Stimulated activated CD8-positive, alpha-beta memory T cell treated with anti-CD3 and anti-CD28 coated beads, Interleukin-15, amount 100 ng/mL, for 1 hour (primary cell): ENCODE measurements at places on chromosomes 5 and 9.

GRCh38 chr9:119675951-119676350 is 306.7 kb upstream of the BRINP1 start:
- DNase-seq, result no peak

DNA sequence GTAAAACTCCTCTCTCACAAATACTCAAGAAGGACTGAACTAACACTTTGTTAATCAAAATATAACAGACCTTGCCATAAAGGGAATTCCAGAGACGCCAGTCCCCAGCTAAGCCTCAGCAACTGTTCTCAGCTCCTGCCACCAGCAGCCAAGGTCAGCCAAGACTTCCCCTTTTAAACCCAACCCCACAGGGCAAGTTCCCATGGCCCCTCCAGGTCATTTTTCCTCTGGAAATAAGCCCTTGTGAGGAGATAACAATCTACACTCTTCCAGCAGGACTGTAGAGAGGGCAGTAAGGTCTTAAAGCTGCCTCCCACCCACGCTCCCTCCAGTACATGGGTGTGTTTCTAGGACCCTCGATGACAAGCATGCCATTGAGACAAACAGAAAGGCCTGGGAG is 78.3 kb downstream of the DPYSL3 start:
- DNase-seq, result no peak

GRCh38 chr9:5015934-5016333 is 30.9 kb downstream of the JAK2 start:
- DNase-seq, result no peak

- no peak for DNase-seq
Measured at GRCh38 chr5:135238622-135239452, 160.2 kb downstream of the MACROH2A1 start.

DNA sequence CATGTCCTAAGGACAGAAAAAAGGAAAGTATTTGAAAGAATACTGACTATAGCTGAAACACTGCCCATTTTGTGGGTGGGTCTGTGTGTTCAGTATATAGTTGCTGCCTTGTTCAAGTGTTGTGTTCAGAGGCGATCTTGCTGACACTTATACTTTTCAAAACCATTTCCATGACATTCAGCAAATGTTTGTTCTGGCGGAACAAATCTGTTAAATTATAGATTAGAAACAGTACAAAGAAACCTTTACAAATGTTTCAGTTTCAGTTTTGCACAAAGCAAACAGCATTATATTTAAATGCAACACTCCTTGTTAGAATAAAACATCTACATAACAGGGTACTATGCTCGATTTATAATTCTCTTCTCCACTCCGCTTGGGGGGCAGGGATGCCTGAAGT is 2276.3 kb downstream of the MAT2B start:
- DNase-seq, result no peak

- no peak for DNase-seq
Measured at GRCh38 chr5:310941-311434, 10.5 kb upstream of the AHRR start.

GRCh38 chr5:90015584-90016018 is 394.0 kb downstream of the CETN3 start:
- no peak for DNase-seq

DNA sequence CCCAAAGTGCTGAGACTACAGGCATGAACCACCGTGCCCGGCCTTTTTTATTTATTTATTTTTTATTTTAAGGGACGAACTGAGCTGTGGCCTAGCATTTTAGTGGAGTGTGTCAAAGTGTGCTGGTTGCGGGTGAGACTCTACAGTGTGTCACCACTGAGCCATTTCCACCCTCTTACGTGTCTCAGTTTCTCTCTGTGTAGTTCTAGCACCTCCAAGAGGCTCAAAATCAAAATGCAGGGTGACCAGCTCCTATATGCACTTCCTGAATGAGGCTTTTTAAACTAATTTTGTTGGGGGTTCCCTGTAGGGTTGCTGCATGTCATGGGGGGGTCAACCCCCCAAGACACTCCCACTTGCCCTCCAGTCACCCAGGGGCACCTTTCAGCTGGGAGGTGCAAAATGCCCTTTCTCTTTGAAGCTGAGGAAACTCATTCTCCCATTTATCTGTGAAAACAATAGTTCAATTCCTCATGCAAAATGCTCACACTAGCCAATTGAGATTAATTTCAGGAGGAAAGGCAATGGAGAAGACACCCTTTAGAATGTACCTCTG is 69.3 kb downstream of the COL15A1 start:
- no peak for DNase-seq

DNA sequence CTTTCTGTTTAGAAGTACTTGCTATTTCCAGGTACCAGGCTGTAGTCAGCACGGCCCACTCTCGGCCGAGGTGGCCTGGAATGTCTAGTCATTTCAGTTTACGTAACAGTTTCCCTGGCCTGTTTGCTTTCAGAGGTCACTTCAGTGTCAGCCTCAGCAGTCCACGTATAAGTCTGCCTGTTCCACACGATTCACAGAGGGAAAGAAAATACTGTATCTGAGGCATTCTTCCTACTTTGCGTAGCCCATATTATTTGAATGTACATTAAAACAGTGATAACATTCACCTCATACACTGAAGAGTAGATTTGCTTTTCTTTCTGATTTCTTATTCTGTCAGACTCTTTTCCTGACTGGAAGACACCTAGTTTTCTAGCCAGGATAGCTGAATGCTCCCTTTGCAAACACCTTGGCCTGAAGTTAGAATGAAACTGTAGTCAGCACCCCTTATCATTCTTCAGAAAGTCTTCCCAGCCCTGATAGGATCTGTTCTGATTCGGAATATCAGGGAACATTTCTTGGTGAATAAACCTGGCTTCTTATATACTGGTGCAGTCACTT is 140.9 kb downstream of the AOPEP start:
- DNase-seq, result no peak

GRCh38 chr5:138635265-138635664 is 60.1 kb upstream of the HSPA9 start:
- DNase-seq, result no peak

- no peak for DNase-seq
Measured at GRCh38 chr9:69023650-69024049, 9.7 kb upstream of the PRKACG start.

- DNase-seq, result no peak
Measured at GRCh38 chr9:107246259-107247254, 36.5 kb upstream of the RAD23B start.

- no peak for DNase-seq
Measured at GRCh38 chr5:96200641-96201040, 232.4 kb downstream of the PCSK1 start.

DNA sequence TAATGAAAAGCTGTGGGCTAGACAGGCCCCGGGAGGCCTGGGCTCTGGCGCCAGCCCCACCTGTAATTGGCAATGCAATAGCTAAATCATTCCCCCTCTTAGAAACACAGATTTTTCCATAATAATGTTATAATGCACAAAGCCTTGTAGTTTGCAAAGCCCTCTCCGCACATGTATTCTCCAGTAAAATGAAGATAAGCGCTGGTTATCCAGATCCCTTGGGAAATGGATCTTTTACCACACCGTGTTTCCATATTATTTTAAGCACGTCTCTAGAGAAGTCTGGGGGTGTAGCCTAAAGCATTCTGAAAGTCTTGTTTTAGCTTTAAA is 1.1 kb upstream of the APBA1 start:
- no peak for DNase-seq

- DNase-seq, result no peak
Measured at GRCh38 chr9:13378154-13378553, 98.7 kb upstream of the MPDZ start.

GRCh38 chr5:40141896-40142295 is 537.8 kb upstream of the PTGER4 start:
- no peak for DNase-seq

DNA sequence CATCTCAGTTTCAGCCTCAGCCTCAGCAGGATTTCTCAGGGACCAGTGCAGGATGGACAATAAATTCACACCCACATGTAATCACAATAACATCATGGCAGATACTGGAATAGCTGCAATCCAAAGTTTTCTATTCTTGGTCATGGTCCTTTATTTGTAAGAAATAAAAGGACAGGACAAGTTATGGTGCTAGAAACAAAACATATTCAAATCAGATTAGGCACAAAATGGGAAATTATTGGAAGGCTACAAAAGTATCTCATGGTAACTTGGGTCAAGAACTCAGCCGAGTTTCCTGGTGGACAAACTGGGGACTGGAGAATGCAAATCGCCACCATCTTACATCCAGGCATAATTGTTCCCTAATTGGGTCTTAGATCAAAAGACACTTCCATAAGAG is 1768.2 kb upstream of the WWC1 start:
- DNase-seq, result no peak

- no peak for DNase-seq
Measured at GRCh38 chr9:98039607-98040017, 16.9 kb upstream of the NANS start.

- no peak for DNase-seq
Measured at GRCh38 chr9:14827805-14828204, 82.4 kb downstream of the FREM1 start.

GRCh38 chr9:109974143-109974917 is 194.3 kb downstream of the PALM2AKAP2 start:
- DNase-seq, result no peak

DNA sequence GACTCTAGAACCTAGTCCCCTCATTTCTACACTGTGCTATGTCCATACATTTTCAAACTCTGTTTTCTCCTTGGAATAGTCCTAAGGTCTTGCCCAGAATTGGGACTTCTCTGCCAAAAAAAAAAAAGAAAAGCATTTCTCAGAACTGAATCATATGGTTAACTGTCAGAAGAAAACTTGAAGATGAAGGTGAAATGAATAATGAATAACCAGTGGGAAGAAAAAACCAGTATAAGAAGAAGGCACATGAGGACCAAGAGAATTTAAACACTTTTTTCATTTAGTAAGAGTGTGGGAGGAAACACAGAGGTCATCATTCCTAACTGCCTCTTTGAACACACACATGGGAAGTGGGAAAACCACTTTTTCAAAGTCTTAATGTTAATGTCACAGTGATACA is 197.7 kb downstream of the PRELID2 start:
- DNase-seq, result no peak

GRCh38 chr9:73773896-73774295 is 622.2 kb downstream of the ANXA1 start:
- no peak for DNase-seq

DNA sequence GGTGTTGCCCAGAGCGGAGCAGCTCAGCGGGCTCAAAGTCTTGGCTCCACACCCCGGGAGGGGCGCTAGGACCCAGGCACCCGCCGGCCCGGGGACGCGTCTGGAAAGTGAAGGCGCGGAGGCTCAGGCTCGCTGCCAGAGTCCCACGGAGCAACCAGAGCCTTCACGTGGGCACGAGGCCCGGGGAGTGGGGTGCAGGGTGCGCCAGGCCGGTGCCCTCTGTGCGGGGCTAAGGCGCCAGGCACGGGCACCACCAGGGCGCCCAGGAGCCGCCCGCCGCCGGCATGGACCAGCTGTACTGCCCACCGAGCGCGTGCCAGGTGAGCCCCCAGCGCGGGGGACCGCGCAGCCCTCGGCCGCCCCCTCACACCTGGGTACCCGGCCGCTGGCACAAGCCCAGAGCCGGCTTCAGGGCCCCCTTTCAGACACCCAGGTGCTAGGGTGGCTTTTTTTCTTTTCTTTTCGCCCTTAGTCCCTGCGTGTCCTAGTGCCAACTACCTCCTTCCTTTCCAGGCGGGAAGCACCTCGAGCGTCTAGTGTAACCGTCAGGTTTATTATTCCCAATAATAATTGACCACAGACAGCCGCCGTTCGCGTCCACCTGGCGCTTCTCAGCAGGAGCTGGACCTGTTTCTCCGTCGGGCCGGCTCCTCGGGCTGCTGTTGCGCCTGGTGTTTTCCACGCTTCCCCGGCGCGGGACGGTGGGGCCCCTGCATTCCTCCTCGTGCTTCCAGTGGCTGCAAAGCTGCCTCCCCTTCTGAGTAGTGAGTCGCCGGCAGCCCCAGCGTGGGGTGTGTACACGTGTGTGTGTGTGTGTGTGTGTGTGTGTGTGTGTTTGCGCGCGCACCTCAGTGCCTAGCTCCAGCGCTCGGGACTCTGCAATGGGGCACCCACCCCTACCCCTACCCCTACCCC is 30.1 kb upstream of the PDE8B start:
- DNase-seq, result no peak

DNA sequence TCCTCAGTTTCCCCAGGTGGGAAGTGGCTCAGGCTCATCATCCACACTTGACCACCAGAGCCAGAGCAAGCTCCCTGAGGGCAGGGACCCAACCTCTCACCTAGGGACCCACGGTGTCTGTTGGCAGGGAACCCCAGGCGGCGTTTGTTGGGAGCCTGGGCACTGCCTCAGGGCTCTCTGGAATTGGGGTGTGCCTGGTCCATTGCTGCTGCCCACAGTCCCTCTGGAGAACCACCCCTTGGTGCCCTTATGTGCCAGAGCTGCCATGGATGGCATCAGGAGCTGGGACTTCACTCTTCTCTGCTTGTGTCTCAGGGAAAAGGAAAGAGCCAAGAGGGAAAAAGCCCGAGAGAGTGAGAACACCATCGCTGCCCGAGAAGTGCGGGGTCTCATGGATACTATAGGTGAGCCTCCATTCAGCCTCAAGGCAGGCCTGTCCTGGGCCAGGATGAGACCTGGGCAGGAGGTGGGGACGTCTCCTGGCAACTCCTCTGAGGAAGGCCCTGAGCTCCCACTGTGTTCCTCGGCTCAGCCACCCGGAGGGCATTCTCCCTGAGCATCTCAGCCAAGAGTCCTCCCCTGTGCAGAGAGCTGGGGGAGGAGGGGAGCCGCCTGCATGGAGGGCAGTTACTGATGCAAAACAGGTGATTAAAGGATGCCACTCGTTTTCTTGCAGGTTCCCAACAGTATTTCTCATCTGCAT is 4.5 kb downstream of the CCDC180 start:
- DNase-seq, result no peak

GRCh38 chr5:98839469-98840383 is 66.3 kb downstream of the RGMB start:
- DNase-seq, result no peak

DNA sequence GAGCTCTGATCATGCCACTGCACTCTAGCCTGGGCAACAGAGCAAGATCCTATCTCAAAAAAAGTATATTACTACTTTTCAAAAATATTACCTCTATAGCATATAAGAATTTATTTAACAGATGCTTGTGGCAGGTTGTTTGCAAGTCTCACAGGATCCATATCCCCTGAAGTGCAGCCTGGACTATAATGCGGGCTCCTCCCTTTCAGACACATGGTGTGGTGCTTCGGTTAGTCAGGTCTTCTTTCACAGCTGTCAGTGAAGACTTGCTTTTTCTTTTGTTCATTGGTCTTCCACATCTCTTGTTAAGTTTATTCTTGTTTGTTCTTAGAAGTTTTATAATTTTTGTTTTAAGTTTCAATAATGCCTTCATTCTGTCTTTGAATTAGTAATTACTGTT is 9.4 kb upstream of the HRCT1 start:
- DNase-seq, result no peak

DNA sequence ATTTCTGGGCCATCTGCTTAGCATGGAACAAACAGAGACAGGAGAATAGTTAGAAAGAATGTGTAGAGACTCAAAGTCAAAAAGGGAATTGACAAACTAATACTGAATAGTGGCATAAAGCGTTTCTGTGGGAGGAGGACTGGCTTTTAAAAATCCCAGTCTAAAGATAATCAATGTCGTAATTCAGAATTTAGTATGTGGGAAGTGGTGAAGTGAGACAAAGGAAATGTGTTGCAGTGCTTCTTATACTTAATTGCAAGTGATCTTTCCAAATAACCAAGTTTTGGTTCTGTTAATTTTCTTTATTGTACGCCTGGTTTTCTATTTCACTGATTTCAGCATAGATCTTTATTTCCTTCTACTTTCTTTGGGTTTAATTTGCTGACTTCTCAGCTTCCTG is 133.2 kb downstream of the ENTREP1 start:
- no peak for DNase-seq
